ENCODE measurements at places on chromosomes 5 and 9.

DNA sequence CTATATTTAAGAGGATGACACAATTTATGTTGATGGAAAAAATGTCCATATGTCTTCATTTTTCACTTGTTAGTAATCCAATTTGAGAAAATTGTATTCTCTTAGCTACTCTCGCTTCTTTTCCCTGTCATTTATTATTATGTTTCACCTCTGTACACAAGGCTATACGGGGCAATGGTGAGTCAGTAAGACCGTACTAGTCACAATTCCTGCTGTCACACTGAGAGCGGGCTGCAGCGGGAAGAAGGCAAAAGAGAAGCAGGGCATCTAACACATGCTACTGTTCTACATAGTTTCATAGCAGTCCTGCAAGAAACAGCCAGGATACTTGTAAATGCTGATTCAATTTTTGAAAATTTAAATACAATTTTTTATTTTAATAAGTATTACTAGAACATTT lies 23.3 kb upstream of the PRDM9 start:
- DNase-seq, result no peak

DNA sequence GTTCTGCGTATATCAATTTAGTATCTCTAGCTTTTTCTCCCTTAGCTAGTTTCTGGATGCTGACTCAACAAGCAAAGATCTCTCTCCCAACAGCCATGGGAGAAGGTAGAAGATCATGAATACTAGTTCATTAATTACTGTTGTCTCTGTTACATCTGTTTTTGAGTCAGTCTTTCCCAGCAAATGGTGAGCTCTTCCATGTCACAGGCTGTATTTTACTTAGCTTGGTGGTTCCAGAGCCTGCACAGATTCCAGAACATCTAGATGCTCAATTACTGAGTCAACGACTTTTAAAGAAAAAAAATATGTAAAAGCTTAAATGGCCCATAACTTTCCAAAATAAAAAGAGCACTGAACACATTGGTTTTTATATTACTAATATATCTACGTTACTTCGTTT lies 307.2 kb downstream of the NSG2 start:
- no peak for DNase-seq

- no peak for DNase-seq
Measured at GRCh38 chr9:133026426-133026825, 4.4 kb upstream of the GTF3C5 start.

DNA sequence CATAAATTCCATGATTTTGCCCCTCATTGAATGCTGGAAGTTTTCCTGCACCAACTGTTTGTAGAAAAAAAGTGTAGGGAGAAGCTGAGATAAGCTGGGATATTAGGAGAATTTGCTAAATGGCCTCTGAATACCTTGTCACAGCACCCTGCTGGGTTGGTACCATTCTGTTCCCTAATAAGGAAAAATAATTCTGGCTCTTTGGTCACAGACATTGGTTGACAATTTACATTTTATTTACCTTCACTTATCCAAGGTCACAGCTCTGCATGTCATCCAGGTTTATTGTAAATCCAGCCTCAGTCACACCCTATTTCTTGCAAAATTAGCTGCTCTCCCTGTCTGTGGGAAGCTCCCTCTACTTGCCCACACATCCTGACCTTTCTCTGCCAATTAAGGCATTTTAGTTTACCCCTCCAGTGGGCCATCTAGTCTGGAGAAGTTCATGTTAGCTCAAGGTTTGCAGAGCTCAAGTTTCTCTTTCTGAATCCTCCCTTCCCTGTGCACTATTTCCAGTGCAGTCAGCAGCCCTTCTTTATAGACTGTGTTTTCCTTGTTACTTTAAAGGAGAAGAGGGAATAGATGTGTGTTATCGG lies 115.4 kb upstream of the NTRK2 start:
- DNase-seq, result no peak

DNA sequence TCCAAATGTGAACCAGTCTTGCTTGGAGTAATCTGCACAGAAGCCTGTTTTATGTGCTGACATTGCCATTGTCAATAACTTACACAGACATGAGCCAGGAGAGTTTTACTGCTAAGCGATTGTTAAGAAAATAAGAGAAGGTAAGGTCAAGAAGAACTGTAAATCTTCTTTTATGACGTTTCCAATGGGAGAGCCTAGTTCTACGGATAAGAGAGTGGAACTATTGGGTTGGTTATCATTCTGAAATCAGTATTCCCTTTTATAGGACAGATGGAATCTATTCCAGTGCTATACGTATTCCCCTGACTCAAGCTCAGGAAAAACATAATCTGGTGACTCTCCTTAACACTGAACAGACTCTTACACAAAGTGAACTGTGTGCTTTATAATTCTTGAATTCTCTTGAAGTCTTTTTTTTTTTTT lies 137.9 kb upstream of the OTULINL start:
- no peak for DNase-seq

DNA sequence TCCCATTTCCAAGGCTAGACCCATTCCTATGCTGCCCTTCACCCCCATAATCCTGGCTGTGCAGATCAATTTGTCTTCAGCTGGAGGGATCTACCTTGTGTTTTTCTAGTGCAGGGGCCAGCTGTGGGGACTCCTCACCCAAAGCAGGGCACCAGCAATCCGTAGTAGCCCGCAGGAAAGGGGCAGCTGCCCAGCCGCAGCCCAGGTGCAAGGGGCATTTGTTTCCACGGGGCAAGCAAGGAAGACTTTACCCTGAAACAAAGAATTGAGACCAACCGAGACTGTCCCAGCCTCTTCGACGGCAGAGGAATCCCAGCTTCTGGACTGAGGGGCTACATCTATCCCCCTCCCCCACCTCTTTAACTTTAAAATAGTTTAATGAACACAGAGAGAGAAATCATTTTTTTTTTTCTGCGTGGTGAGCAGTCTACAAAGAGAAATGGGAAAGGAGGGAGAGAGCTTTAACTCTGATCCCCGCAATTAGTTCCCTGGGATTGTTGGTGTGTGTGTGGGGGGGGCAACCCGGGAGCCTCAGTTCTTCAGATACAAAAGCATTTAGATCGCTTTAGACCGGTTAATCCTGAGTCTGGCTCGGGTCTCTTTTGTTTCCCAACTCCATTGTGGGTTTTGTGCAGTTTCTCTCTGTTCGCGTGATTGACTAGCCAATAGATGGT lies 10.6 kb upstream of the LHX2 start:
- no peak for DNase-seq

GRCh38 chr5:103505581-103506305 lies 56.8 kb downstream of the NUDT12 start:
- no peak for DNase-seq

- no peak for DNase-seq
Measured at GRCh38 chr5:100623719-100624118, 88.5 kb downstream of the FAM174A start.

DNA sequence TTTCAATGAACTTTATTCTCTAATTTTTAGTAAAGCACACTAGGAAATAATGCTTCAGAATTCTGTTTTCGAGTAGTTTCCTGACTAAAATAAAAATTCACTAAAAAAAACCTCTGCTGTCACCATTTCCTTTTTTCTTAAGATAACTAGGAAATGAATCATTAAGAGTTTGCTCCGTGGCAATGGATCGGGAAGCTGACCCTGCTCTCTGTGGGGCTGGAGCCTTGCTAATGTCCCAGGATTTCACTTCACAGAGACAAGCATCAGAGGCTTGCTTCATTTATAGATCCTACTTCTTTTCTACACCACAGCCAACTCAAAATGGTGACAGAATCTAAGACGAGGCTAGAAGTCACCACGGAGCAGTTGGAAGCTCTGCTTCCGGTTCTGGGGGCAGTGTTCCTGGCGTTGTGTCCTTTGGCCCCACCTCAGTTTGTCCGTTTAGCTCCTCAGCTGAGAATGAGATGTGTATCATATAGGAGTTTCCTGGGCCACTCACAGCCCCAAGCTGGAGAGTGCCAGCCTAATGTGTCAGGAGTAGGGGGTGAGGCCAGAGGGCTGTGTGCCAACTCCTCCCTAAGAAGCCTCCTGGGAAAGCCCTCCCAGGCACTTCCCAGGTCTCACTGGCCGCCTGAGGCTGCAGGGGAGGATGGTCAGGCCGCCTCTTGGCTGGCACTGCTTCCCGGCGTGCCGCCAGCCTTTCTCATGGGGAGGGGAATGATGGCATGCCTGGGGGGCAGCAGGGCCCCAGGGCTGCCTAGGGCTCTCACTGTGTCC lies 19.6 kb downstream of the TENT4A start:
- no peak for DNase-seq

DNA sequence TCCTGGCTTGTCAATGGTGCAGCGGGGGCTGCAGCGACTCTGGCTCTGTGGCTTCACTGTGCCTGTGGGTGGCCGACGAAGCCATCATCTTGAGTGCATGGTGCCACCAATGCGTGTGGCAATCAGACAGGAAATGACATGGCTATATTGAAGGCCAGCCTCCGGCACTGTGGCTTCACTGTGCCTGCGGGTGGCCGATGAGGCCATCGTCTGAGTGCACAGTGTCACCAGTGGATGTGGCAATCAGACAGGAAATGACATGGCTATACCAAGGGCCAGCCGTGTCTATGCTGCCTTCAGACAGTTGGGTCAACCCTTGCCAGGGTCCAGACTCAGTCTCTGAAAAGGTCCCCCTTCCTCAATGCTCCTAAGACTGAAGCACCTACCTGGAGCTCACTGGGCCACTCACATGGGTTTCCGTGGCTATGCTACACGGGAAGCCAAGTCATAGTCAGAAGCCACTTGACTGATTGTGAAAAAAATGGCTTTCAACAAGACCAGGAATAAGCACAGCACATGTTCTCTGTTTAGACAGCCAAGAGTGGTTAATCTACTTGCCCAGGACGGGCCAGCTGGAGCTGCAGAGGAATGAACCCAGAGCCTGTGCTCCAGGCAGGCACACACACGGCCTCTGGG lies 67.5 kb upstream of the S1PR3 start:
- DNase-seq, result no peak

DNA sequence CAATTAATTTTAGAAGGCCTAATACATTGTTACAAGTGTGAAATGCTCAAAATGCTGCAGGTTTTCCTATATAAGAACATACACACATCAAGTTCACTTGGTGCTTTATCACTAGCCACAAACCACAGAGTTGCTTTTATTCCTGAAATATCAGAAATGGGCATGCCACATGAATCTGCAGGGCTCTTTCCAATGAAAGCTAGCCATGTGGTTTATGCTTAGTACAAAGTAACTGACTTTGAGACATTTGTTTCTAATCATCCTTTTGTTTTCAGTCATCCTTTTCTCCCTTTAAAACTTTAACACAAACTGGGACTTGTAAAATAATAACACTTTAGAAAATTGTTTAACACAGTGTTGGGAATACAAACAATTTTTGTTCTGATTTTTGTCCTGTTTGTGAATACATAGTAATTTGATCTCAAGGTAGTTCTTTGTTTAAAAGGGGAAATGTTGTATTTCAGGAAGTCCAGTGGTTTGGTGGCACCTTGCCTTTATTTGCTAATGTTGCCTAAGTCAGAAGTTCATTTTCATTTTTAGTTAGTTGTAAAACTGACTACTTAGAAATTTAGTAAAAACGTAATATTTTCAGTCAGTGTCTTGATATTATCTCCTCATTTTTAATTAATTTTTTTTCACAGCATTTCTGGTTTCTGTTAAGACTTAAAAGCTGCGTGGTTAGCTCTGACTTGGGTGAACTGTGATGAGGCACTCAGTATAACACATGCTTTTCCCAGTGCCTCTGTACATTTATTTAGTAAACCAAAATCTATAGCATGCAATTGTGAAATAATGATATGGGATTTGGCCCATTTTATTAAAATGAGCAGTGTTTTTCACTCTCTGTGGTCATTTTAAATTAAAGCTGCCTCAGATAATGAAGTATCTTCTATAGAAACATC lies 18.6 kb downstream of the PRDM6 start:
- no peak for DNase-seq

DNA sequence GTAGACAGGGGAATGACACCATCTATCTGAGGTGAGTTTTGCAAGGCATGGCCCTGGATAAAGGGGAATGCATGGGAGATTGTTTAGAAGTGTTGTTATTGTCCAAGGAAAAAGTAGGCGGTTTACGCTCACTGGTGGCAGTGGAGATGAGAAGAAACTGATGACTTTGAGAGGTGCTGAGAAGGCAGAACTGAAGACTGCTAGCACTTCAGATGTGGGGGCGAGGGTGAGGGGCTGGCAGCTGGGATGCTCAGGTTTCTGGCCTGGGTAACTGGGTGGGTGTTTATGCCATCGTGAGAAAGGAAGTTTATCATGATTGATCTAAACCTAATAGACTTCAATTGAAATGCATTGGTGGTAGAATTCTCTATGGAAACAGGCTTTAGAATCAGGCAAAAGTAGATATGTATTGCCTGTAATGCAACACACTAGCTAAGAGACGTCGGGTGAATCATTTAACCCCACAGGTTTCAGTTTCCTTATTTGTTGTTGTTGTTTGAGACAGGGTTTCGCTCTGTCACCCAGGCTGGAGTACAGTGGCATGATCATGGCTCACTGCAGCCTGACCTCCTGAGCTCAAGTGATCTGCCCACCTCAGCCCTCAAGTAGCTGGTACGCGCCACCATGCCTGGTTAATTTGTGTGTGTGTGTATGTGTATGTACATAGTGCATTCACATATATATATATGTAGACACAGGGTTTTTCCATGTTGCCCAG lies 123.5 kb downstream of the SLC24A2 start:
- DNase-seq, result no peak

- no peak for DNase-seq
Measured at GRCh38 chr9:134059661-134060395, 8.0 kb downstream of the BRD3 start.

- no peak for DNase-seq
Measured at GRCh38 chr9:2384741-2385140, 236.8 kb upstream of the VLDLR start.

DNA sequence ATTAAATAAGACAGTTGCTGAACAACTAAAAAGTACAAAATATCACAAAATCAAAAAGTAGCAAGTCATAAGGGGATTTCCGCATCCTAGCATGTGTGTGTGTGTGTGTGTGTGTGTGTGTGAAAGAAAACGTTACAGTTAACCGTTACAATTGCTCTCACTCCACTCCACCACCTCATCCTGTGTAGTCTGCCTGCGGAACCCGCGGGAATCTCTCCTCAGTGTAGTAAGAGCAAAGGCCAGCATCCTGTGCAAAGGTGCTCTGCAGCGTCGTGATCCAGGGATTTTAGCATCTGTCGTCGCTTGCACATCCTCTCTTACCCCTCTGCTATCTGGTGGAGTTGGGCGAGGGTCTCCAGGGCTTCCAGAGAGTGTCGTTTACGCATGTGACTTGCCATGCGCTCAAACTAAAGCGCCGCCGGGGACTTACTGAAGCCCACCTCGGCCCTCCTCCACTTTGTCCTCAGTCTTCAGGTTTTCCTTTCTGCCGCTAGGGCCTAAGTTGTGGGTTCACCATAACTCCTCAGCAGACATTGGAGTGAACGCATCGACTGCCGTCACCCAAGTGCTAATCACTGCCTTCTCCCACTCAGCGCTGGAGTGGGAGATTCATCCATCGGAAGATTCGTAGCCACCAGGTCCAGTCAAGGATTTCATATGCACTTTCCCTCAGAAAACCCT lies 3.9 kb downstream of the CDKN2B start:
- no peak for DNase-seq

GRCh38 chr5:138083702-138084101 lies at the start of gene WNT8A:
WNT8A (plus strand) TSS chr5:138084033; CDS start chr5:138084128, 95 bp downstream.
- no peak for DNase-seq

GRCh38 chr9:33227008-33227398 lies 13.0 kb upstream of the SPINK4 start:
- DNase-seq, result no peak
